ENCODE measurements at places on chromosomes 4 and X.

DNA sequence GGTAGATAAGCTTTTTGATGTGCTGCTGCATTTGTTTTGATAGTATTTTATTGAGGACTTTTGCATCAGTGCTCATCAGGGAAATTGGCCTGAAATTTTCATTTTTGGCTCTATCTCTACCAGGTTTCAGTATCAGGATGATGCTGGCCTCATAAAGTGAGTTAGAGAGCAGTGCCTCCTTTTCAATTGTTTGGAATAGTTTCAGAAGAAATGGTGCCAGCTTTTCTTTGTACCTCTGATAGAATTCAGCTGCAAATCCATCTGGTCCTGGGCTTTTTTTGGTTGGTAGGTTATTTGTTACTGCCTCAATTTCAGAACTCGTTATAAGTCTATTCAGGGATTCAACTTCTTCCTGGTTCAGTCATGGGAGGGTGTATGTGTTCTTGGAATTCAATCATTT is 15.6 kb upstream of the TMPRSS11F start:
- DNase-seq = no peak

DNA sequence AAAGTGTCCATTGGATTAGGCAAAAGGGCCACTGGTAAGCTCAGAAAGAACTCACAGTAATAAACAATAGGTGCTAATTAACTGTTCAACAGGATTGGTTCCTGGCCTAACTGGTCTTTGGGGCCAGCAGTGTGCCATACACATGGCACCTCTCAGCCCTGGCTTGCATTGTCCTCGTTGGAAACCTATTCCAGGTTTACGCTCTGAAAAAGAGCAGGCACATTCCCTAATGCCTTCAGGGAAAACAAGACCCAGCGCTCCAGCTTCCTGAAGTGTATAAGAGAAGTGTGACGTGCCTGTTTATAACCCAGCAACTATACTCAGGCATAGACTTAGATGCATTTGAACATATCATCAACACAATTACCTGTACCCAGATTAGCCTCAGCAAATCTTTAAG is 51.9 kb upstream of the RBM47 start:
- no peak for DNase-seq

- DNase-seq = no peak
Observed at GRCh38 chr4:183059797-183060196, 39.3 kb upstream of the WWC2 start.

DNA sequence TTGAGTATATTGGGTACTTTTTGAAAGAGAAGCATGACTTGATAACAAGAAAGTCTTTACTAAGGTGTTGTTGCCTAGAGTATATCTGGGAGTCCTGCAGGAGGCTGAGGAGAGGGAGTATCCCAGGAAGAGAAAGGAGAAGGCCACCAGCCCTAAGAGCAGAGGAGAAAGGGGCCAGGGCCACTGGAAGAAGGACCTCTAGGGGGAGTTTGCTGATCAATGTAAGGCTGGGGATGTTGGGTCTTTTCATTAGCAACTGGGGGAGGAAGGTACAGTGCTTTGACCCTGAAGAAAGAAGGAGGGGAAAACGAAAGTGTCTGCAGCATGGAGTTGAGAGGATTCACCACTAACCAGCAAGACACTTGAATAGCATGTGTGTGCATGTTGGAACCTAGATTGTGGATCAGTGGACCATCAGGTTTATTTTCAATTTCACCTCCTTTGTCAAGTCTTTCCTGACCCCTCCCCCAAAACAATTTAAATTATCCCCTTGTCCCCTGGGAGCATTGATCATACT is 4.5 kb downstream of the SMIM9 start:
- no peak for DNase-seq

- no peak for DNase-seq
Observed at GRCh38 chr4:38896940-38897339, 29.3 kb downstream of the FAM114A1 start.

DNA sequence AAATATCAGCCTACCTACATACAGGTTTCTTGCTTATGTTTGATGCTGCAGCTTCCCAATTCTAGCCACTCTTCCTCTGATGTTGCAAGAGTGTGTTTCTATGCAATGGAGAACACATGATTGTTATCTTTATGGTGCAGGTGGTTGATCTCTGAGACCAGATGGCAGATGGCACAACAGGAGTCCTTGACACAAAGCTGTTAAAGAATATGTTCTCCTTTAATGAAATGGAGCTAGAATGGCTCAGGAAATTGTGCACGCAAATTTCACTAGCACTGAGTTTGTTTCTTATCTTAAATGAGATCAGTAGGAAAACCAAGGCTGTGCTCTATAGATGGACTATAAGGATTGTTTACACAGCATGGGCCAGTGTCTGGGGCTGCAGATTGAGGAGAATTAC is 29.9 kb upstream of the TTC29 start:
- DNase-seq = no peak

- DNase-seq = no peak
Observed at GRCh38 chrX:103157496-103158316, 57.2 kb upstream of the BEX4 start.

DNA sequence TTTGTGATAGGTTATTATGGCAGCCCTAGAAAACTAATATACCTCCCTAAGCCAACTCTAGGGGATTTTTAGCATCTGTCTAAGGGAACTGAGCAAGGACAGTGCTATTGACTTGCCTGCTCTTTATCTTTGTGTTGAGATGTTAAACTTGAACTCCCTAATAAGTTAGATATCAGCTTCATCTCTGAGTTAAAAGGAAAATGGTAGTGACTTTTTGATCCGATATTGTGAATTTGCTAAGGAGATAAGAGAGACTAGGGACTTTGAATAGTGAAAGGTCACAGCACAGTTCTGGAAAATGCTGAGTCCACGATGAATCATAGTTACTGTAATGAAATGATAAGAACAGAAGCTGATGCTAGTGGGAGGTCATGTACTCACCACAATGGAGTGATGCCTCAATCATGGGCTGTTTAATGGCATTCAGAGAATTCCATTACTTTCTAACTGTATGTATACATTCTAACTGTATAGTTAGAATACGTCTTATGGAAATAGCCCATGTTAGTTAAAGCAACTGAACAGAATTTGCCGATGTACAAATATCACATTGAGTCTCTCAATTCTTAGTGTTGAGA is 147.2 kb downstream of the GLRA3 start:
- no peak for DNase-seq

Measured in GM06990 (cell line).